Activated T-cell treated with anti-CD3 and anti-CD28 coated beads, Interleukin-2, amount 50 U/mL, for 4 hours (primary cell): ENCODE measurements at places on chromosomes 16 and 17.

DNA sequence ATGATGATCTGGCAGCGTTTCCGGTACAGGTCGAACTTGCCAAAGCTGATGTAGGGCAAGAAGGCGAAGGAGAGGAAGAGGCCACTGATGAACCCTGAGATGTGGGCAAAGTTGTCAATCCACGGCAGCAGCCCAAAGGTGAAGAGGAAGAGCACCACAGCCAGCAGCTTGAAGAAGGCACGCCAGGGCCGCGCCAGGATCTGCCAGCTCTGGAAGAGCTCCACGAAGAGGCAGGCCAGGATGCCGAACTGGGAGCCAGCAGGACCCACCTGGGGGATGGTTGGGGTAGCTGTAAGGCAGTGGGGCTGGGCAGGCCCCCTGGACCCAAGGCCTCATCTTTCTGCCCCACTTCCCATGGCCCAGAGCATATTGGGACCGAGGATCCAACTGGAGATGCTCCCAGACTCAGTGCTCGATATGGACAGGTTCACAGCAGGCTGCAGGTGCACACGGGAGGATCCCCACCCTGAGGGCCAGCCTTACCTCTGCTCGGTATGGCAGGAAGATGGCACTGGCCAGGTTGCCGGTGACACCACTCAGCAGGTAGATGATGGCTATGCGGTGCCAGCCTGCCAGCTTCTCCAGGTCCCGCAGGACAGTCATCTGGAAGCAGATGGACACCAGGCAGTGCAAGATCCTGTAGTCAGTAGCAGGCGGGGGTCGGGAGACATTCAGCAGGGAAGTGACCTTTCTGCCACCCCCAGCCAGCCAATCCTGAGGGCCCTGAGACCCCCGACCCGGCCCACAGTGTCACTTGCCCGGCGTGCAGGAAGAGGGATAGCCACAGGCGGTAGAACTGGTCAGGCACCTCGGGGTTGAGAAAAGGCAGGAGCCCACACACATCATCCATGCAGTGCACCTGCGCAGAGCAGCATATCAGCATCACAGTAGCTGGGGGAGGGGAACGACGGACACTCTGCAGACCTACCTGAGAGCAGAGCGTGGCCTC is 5.1 kb downstream of the SNRNP25 start:
- no peak for DNase-seq

DNA sequence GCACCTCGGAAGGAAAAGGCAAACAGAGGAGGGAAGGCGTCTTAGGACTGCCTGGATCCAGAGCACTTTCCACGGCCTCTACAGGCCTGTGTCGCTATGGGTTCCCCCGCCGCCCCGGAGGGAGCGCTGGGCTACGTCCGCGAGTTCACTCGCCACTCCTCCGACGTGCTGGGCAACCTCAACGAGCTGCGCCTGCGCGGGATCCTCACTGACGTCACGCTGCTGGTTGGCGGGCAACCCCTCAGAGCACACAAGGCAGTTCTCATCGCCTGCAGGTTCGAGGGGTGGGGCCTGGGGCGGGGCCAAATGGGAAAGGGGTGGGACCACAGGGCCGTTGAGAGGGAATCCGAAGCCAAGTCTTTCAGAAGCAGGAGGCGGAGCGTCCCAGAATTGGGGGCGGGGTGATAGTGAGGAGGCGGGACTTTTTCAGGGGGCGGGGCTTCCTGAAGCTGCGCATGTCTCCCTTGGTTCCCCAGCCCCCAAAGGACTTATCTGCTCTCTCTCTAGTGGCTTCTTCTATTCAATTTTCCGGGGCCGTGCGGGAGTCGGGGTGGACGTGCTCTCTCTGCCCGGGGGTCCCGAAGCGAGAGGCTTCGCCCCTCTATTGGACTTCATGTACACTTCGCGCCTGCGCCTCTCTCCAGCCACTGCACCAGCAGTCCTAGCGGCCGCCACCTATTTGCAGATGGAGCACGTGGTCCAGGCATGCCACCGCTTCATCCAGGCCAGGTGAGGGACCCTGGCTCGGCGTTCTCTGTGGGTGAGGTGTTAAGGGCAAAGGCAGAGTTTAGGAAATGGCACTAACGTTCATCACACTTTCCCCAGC is 939 bp downstream of the BCL6B start:
- peak; percentile 95 for DNase-seq

- no peak for DNase-seq
These were observed 13.0 kb upstream of the NFATC3 start for GRCh38 chr16:68072038-68072695.

DNA sequence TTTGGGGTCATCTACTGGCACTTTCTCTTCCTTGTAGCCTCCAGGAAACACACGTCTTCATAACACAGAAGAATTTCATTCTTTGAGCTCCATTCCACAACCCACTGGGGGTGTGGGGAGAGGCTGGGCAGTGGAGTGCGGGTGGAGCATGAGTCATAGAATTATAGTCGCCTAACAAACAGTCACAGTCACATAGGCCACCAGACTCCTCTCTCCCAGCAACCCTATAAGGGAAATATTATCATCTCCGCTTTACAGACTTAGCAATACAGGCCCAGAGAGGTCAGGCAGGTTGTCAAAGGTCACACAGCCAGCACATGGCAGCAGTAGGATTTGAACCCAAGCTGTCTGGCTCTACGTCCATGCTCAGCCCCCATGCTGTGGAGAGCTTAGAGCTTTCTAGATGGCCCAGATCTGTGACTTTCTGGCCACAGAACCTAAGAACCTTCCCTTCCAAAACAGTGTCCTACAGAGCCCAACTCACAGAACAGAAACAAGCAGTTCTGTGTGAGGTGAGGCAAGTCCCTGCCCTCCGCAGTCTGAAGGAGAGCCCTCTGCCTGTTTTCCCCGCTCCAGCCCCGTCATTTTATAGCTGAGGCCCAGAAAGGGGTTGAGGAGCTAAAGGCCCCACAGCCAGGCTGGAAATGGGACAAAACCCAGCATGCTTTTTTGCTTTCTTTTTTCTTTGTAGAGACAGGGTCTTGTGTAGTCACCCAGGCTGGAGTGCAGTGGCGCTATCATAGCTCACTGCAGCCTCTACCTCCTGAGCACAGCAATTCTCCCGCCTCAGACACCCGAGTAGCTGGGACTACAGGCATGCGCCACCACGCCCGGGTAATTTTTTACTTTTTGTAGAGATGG is 10.7 kb upstream of the LITAF start:
- peak; percentile 19 for DNase-seq

- DNase-seq, result no peak
These were observed 36.0 kb downstream of the CHD9 start for GRCh38 chr16:53090591-53091411.

GRCh38 chr17:1912146-1912545 is 82.3 kb downstream of the RPA1 start:
- DNase-seq, result no peak

GRCh38 chr16:11151885-11152629 is 103.9 kb downstream of the SOCS1 start:
- DNase-seq, result no peak

GRCh38 chr17:40597156-40597555 is 31.9 kb upstream of the CCR7 start:
- no peak for DNase-seq

GRCh38 chr17:51653878-51654277 is 393.5 kb downstream of the UTP18 start:
- DNase-seq, result no peak

DNA sequence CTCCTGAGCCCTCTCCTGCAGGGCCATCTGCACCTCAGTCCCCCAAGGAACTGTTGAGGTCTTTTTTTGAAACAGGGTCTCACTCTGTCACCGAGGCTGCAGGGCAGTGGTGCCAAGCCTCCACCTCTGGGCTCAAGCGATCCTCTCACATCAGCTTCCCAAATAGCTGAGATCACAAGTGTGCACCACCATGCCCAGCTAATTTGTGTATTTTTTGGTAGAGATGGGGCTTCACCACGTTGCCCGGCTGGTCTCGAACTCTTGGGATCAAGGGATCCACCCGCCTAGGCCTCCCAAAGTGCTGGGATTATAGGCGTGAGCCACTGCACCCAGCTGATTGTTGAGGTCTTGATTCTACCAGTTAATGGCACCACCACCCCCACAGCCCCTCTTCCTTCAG is 27.9 kb upstream of the ENDOV start:
- DNase-seq, result no peak

GRCh38 chr17:49836111-49837030 is 11.5 kb downstream of the TAC4 start:
- no peak for DNase-seq

GRCh38 chr17:1206026-1206777 is 26.4 kb upstream of the ABR start:
- no peak for DNase-seq

- DNase-seq, result no peak
These were observed 4.0 kb upstream of the FASN start for GRCh38 chr17:82101767-82102679.

DNA sequence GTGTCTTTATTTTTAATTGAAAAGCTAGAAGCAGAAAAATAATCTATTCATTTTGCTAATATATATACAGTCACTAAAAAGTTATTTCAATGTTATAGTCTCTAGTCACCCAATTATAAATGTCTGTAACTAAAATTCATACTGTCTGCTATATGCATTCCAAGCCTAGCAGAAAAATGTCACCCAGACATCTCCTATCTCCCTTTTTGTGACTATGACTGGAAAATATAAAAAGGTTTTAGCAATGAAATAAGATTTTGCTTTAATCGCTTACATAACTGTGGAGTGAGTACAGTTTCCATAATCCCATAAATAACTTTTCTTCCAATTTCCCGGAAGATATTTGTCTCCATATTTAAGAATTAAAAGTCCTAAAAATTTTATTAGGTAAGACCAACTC is 88.6 kb downstream of the BRIP1 start:
- no peak for DNase-seq

GRCh38 chr17:34675605-34676004 is 96.2 kb downstream of the TMEM132E start:
- DNase-seq, result no peak

- no peak for DNase-seq
These were observed 67.8 kb downstream of the GOSR1 start for GRCh38 chr17:30545024-30545423.

DNA sequence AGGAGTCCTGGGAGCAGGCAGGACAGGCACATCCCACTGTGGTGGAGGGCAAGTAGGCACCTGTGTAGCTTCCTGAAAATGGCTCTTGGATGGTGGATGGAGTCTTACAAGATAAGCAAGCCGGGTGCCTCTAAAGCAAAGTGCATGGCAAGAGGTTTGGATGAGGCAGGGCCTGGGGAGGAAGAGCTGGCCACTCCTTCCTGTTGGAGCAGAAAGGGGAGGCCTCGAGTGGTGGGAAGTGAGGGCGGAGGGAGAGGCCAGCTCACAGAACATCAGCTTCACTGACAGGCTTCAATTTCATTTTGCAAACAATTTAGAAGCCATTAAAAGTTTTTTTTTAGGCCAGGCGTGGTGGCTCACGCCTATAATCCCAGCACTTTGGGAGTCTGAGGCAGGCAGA is 31.0 kb downstream of the CD300A start:
- no peak for DNase-seq

GRCh38 chr16:69169051-69169450 is 17.9 kb upstream of the SNTB2 start:
- DNase-seq, result no peak

- no peak for DNase-seq
These were observed 75.1 kb upstream of the ENDOV start for GRCh38 chr17:80339731-80340456.

DNA sequence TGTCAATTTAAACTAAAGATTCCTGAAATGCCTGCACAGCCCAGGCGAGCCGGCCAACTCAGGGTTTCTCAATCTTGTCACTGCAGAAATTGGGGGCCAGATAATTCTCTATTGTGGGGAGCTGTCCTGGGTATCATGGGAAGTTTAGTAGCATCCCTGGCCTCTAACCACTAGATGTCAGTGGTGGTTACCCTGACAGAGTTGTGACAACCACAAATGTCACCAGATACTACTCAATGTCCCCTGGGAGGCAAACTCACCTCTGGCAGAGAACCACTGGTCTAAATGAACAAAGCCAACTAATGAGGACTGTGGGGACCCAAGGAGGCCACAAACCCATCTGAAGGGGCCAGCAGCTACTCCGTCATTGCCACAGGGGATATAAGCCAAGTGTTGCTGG is 90.9 kb downstream of the MYH11 start:
- no peak for DNase-seq

- no peak for DNase-seq
These were observed 53.2 kb upstream of the MRTFB start for GRCh38 chr16:14017886-14018285.

GRCh38 chr16:86090461-86091170 is 191.7 kb downstream of the IRF8 start:
- no peak for DNase-seq

DNA sequence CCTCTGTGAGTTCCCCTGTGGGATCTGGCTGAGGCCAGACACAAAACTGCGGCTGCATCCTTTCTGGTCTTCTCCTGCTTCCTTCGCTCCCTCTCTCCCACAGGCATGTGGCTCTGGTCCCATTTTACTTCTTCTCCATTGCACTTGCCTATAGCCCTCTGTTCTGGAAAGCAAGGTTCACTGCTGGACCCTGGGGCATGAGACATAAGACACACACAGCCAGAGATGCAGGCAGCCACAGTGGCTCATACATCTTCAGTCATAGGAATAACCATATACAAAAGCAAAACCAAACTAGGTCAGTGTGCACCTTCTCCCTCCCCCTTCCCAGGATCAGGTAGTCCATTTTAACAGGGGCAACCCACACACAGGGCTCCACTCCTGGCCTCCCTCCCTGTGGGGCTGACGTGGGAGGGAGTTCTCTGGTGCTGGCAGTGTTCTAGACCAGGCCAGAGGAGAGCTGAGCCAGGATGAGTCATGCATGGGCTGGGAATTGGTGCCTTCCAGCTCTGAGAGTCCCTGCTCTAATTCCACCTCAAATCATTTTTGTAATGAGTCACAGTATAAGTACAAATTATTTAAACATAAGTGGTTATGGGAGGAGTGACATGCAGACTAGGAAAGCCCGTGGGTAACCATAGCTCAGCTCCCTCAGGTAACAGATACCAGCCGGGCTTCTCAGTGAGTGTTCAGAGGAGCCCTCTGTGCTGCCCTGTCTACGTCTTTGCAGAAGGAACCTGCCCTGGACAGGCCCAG is 58.0 kb downstream of the ASIC2 start:
- no peak for DNase-seq

DNA sequence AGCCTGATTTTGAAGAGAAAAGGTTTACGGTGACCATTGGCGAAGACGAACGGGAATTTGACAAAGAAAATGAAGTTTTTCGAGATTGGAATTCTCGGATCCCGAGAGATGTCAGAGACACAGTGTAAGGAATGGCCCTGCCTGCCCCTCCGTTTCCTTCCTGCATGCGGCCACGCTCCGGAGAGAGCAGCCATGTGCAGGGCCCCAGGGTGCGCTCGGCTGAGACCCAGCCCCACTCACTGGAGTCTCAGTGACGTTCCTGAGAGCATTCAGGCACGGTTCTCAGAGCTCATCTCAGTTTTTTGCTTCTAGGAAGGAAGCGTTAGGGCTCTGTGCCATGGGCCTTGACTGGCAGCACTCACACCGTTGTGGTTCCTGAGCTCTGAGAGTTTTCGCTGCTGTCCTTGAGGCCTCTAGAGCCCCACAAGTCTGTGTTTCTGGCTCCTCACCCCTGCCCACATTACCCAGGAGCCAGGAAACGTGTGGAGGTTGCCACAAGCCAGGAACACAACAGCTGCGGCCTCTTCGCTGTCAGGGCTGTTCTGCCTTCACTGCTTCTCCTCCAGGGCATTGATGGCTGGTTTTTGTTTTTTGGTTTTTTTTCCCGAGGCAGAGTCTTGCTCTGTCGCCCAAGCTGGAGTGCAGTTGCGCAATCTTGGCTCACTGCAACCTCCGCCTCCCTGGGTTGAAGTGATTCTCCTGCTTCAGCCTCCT is 29.8 kb downstream of the ZC3H18 start:
- DNase-seq, result no peak
